ENCODE measurements at places on chromosomes 7 and 10.

DNA sequence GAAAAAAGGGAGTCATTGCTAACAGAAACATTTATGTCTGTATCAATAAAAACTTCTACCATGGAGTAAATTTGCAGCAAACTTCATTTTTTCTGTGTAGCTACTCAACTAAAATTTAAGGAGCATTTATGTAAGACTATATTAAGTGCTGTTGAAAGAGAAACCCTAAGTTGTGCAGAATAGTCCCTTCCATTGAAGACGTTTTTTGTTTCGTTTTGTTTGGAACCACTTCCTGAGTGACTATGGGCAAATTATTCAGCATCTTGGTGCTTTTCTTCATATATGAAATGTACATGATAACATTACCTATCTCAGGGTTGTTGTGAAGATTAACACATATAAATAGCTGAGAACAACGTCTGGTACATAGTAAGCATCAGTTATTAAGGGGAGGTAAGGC is 24.3 kb downstream of the SEM1 start:
- no peak for DNase-seq

- DNase-seq, result no peak
Measured at GRCh38 chr7:110600956-110601355, 490.0 kb upstream of the LRRN3 start.

DNA sequence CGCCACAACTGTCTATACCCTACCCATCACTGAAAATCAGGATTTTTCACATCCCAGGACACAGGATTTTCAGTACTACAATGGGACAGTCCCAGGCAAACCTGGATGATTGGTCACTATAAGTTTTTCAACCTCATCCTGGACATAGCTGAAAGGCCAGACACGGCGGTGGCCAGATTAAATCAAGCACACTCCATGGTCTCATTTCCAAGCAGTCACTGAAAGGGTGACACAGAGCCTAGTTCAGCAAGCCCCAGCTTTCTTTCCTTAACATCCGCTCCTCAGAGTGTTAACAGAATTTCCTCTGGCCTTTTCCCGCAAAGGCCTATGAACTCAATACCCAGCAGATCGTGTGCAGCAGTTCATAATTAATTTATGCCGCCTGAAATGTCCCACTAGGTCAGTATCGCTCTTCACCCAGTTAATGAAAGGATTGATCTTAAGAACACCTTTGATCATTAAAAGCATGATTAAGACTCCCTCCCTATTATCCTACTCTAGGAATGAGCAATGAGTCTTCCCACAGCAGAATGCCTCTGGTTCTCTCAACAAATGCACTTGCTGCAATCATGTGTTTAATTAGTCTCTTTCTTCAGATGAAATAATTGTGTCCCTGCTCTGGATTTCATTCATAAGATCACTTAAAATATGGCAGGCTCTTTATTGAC is 104.0 kb upstream of the NANOS1 start:
- DNase-seq, result no peak

DNA sequence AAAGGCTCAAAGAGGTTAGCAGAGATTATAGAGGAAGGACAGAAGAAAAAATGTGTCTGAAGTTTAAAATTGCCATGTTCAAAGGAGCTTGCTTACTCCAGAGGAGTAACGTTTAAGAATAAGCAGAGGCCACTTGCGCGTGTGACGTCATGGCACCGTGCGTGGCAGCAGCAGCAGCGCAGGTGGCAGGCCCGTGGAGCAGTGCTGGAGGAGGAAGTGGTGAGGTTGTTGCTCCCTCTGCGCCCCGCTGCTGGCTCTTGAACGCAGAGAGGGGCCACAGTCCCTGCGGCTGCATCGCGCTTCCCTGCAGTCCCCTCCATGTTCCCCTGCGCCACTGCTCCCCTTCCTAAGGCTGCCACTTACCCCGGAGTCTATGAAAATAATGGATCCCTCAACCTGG is 37.5 kb downstream of the GDI2 start:
- DNase-seq, result peak; percentile 68

DNA sequence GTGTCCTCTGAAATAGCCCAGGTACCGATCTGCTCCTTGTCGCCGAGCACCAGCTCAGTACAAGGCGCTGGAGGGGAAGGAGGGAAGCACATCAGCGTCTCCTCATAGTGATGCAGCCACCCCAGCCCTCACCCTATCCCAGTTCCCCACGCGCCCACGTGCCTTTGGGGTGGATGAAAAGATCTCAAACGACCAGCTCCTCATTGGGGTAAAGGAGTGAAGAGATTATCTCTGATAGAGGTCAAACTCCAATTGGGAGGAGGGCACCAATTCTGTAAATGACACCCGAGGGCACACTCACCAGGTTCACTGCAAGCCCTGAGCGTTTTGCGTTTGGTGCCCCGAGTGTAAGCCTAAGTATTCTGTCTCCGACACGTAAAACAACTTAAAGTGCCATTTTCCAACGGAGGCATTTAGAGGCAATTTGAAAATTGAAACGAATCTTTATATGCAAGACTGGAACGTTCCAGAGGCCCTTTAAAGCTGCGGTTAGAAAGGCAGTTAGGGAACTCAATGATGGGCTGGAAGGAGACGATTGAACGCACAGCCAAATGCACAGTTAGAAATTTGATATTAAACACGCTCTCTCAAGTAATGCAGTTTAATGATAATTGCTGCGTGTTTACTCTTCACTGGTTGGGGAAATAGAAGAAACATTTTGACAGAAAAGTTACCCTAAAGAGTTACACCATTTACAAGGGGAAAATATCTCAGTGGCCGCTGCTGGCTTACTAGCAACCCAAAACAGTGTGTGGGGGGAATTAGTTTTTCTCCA is 8.9 kb upstream of the EMX2 start:
- no peak for DNase-seq

DNA sequence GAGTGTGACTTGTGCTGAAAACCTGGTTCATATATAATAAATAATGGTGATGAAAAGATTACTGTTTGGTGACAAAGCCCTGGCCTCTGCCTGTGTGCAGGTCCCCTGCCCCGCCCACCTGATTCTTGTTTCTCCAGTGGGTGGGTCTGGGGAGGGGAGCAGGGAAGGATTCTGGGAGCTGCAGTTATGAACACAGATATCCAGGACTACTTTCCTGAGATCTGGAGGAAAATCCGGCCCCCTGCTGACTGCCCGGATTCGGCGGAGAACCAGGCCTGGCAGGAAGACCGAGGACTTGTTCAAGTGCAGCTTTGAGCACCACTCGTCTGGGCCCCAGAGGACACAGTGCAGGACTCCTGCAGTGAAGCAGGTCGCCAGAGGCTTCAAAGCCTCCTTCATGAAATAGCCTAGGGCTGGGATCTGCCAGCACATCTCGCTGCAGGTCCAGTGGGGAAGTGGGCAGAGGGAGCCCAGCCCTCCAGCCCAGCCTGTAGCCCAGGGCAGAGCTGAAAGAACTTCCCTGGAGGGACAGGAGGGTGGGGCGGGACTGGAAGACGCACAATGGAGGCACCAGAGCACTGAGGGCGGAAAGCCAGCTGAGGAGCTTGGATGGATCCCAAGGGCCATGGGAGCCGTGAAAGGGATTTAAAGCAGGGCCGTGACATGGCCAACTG is 7.0 kb downstream of the ATP6V0E2 start:
- DNase-seq, result no peak
